PC-9 (cell line): ENCODE measurements at places on chromosomes 6 and 20. TPM values are rescaled to one million over a fixed set of nuclear protein-coding genes. Genes with fewer than 3 reads are reported as not detected.

DNA sequence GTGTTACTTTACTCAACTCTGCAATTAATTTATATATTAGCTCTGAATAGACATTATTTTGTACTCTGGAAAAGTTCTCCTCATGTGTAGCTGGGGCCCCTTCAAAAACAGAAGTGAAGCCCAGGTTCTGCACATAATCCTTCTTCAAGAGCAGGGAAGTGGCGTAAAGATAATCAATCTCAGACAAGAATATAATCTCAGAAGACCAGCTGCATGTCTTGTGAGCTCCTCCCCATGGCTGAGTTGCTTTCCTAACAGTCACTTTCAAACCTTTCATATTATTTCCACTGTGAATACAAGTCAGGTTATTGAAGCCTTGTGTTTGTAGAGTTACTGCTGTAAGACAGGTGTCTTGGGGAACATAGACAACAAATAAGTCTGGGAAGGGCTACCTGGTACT, 691.9 kb downstream of the RFPL4B start:
- no peak for DNase-seq

The SLC22A2 gene
- not detected in 2 replicates for total RNA-seq

- no peak for DNase-seq
These were observed 89.2 kb downstream of the RPP40 start for GRCh38 chr6:4914420-4915159.

- peak; percentile 51 for DNase-seq
These were observed 20.1 kb downstream of the SLCO4A1 start for GRCh38 chr20:62662422-62662821.

The HLA-DRB5 gene
- 0.33 TPM in 1 of 2 replicates, not detected in the other for total RNA-seq

- DNase-seq: no peak
These were observed 11.8 kb upstream of the ZNF76 start for GRCh38 chr6:35247642-35248231.

GRCh38 chr6:88074791-88075190, 27.1 kb downstream of the SPACA1 start:
- DNase-seq: no peak

DNA sequence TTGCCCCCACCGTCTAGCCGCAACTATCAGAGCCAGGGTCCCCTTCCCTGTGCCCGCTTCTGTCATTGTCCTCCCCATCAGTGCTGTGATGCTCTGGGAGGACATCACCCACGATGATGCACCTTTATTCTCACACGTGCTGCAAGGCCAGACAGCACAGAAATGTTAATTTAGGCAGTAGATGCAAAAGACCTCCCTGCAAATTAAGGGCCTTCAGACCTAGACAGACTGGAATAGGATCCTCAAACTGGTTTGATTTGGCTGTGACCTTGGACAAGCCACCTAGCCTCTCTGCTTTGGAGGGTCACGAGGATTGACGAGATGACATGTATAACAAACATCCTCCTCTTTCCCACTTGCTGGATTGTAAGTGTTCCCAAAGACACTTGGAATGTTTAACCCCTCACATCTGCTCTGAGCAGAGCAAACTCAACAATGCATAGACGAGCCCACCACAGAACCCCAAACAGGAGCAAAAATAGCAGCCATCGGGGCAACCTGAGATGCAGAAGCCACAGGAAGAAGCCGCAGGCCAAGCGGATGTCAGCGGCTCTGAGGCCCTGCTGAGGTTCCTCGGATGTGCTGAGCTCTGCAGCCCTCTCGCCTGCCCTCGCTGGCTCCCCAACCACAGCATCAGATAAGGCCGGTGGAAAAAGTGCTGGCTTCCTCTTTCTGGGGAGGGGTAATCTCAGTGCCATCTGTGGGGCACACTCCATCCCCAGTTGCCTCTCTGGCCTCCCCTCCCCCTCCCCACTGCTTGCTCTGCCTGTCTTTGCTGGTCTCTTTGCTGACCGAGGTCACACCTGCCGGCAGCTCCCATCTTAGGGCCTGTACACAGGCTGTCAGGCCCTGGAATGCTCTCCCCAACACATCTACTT, 35.3 kb downstream of the TOX2 start:
- DNase-seq: peak; percentile 68

The SYCP2L gene
- 12.6 and 15.7 TPM in 2 replicates for total RNA-seq
